ENCODE measurements at places on chromosomes 16 and 17.

GRCh38 chr17:63542942-63543821, 7.1 kb upstream of the DCAF7 start:
- peak; percentile 79 for DNase-seq

DNA sequence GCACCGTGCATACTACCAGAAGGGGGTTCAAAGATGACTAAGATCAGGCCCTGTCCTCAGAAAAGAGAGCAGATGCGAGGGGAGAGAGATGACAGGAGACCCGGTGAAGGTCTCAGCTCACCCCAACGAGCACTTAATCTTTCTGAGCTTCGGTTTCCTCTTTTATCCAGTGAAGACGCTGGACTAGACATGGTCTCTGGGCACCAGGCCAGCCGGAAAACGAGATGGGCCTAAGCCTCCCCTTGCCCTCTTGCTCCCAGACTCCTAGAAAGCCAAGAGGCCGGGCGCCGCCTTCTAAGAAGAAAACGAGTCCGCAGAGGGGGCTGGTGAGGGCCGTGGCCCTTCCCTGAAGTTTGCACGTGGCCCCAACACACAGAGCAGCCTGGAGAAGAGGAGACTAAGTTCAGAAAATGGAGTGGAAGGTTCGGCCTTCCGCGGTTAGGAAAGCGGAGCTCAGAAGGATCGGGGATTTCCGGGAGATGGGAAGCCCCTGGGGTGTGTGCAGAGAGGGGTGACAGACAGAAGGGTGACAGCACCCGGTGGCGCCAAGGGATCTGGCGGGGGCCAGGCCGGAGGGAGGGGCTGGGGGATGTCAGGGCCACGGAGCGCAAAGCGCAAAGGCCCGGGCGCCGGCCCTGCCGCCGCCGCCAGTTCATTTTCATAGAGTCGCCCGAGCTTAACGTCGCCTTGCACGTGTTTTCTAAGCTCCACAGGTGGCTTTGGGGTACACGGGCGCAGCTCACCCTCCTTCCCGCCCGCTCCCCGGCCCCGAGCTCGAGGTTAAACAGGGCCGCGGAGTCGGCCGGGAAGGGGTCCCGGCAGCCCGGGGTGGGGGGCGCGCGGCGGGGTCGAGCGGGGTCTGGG, 42.1 kb upstream of the BHLHA9 start:
- no peak for DNase-seq

- DNase-seq = no peak
These were observed 4.3 kb upstream of the METRN start for GRCh38 chr16:710500-711075.

DNA sequence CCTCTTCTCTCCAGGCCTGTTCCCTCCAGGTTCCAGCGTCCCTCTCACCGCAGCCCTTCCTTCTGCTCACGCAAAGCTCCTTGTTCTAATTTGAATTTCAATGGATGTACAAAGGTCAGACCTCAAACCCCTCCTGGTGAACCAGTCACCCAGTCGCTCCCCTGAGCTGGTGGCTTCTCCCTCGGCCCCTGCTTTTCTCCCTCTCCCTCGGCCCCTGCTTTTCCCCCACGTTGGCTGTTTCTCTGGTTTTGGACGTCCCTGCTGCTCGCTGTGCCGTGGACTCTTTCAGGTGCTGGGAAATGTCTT, 8.6 kb upstream of the MSLN start:
- DNase-seq = no peak

DNA sequence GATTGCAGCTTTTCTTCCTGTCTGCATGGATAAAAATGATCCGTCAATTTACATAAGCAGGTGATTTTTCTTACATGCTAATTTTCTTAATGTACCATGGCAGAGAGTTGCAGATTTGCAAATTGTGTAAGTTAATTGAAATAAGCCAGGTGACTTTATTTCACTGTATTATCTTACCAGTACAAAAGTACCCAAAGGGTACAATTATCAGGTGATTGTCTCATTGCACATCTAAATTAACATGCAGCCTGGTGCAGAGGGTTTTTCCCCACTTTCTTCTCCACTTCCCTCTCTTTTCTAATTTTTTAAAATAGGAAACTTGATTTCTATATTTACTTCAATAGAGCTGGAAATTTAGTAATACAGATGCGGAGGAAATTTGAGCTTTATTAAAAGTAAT, 11.2 kb downstream of the NLK start:
- no peak for DNase-seq

DNA sequence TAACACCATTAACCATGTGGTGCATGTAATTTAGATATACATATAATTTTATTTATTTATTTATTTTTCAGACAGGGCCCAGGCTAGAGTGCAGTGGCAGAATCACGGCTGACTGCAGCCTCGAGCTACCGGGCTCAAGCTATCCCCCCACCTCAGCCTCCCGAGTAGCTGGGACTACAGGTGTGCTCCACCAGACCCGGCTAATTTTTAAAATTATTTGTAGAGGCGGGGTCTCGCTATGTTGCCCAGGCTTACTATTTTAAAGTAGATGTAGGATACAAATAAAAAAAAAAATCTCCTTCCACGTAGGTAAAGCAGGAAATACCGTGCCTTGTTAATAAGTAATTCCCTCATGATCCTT, 446 bp upstream of the COQ7 start:
- DNase-seq = no peak

DNA sequence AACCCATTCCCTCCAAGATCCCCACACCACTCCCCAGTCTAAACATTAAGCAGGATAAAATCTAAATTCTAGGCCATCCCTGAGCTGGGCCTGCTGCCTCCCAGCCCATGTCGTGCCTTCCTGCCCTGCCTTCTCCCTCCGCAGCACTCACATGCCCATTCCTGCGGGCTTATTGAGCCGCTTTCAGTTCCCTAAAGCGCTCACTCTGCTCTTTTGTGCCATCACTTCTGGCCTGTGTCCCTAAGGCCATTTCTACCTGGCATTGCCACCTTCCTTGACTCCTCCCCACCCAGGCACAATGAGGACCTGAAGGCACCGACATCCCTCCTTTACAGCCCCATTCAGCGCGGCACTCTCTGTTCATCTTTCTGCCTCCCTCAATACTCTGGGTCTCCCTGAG, 13.0 kb upstream of the RAB5C start:
- DNase-seq = no peak
